ENCODE measurements at places on chromosomes 6 and 20.
A peak's percentile ranks its signal among the peaks of the same experiment; 100 is the strongest.

DNA sequence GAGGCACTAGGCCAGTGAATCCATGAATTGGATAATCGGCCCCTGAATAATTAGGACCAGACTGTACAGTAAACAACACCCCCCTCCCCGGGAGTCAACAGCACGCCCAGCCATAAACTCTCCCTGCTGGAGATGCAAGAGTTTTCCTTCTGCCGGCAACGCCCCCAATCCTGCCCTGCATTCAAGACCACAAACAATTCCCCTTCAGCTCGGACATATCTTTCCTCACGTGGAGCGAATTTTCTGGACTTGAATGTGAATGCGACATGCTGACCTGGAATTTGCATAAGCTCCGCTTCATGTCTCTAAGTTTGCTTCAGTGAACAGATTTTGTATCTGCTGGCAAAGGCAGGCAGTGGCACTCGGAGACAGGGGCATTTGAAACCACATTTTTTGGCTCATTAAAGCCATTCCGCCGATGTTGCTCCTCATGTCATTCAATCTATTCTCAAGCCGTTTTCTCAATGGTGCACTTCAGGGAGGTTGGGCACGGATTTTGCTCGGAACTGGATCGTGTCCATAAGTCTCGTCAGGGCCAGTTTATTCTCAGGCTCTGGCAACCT is 38.0 kb upstream of the GMPR start:
- no peak for DNase-seq

DNA sequence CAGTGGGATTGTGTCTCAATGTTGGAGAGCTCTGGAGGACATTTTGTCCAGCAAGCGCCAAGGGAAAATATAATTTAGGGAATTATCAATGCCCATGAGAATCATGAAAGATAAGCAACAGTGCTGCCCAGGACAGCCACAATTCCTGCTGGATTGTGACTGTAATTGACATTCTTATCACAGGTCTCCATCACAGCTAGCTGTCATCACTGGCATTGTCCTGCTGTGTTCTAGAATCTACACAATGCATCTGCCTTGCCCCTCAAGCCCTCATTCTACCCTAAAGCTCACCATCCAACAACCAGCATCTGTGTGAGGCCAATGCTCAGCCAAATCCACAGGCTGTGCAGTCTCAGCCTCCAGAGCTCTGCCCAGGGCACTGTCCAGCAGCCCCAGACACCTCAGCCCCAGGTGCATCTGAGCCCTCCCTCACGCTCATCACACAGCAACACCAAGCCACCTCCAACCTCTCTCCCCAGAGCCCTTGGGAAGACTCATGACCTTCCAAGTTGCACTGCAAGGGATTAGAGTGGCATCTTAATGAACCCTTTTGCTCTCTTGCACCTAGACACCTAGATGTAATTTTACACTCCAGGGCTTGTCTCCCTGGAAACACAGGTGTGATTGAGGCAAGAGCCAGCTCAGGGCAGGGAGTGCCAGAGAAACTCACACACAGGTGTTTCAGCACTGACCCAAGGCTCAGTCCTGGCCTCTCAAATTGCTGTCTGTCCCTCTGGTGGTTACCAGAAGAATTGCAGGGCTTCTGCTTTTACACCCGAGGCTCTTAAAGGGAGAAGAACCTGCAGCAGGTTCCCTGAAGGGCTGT is 85.2 kb upstream of the PHACTR3 start:
- peak; percentile 17 for DNase-seq

- DNase-seq, result peak; percentile 52
These were observed 14.6 kb downstream of the CD40 start for GRCh38 chr20:46132705-46133120.

DNA sequence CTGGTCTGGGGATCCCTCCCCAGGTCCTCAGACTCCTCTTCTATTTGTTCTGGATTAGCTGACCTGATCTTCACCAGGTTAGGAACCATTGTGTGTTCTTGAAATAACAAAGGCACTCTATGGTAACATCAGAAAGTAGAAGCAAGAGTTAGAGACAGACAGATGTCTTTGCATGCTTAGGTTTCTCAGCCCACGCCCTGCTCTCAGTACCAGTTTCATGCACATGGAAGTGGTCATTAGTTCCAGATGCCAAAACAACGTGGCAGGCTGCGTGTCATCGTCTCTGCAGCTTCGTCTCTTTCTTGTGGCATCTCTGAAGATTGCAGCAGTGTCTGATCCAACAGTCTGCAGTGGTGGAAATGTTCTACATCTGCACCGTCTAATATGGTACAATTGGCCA is 89.4 kb downstream of the PACRG start:
- DNase-seq, result no peak

DNA sequence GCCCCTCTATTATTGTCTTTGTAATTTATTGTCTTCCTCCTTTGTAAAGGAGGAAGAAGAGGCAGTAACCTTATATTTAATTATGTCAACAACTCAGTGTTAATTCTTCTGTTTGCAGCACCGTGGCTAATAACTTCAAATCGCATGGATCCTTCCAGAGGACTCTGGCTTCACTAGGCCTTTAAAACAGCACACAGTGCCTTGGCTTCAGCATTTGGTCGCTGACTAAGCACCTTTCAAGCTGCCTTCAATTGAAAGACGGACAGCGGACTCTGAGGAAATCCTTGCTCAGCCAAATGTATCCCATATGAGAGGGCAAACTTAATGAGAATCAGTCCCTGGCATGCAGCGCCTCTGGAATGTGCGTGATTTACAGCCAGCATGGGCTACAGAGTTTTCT is 64.2 kb downstream of the SGK1 start:
- no peak for DNase-seq

- peak; percentile 14 for DNase-seq
These were observed 12.1 kb downstream of the TRIM31 start for GRCh38 chr6:30100585-30101443.

DNA sequence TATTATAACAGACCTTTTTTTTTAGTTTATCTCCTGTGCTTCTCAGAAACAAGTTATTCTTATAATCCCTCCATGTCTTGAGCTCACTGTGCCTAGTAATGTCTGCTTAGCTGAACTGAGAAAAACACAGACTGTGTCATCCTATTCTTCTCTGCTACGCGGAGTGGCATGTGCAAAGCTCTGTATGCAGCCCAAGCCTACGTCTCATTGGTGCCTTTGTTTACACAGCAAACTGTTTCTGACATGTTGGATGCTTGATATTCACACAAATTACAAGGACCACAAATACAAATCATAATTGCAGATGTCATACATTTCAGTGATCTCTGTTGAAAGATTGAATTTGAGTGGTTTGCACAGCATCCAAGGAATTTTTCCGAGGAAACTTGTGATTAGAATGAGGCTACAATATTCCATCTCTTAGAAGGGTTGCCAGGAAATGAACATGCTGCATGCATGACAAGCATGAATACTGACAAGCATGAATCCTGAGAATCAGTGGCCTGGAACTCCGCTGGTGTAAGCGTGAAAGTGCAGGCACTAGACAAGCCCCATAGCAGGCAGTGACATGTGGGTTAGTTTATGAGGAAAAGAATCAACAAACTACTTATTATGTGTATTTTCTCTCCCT is 128.4 kb upstream of the SGK1 start:
- no peak for DNase-seq

- DNase-seq, result no peak
These were observed 46.5 kb downstream of the STK4 start for GRCh38 chr20:45012682-45013302.
